Activated naive CD8-positive, alpha-beta T cell treated with anti-CD3 and anti-CD28 coated beads for 36 hours (primary cell): ENCODE measurements at places on chromosomes 12 and 14. TPM values are rescaled to one million over a fixed set of nuclear protein-coding genes. Genes with fewer than 3 reads are reported as not detected.

GRCh38 chr12:57630891-57631433, 2.0 kb downstream of the B4GALNT1 start:
- H3K36me3 ChIP-seq, result no peaks in the 10 kb centered on the region
- DNase-seq, result no peak
- peaks cover 80% of the 10 kb centered on the region for H3K27me3 ChIP-seq

DNA sequence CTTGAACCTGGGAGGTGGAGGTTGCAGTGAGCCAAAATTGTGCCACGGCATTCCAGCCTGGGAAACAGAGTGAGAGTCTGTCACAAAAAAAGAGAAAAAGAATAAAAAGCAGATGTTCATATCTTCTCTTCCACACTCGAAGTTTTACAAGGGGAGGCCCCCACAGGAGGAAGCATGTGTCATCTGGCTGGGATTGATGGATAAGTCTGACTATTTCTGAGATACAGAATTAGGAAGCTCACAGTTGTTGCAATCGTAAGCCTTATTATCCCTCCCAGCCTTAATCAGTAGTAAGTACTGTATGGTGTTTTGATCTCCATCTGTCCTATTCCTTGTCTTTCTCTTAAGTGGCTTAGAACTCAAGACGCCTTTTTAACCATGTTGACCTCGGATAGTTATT, 31.9 kb upstream of the RASSF8 start:
- no peaks in the 10 kb centered on the region for H3K36me3 ChIP-seq
- H3K4me3 ChIP-seq, result no peak overlapping the region
- H3K4me1 ChIP-seq, result no peaks in the 10 kb centered on the region
- DNase-seq, result no peak

- H3K4me1 ChIP-seq, result no peaks in the 10 kb centered on the region
- H3K36me3 ChIP-seq, result no peaks in the 10 kb centered on the region
- no peaks in the 10 kb centered on the region for H3K27me3 ChIP-seq
- no peak overlapping the region for H3K27ac ChIP-seq
- no peak overlapping the region for H3K4me3 ChIP-seq
These were observed 168.2 kb downstream of the KIF26A start for GRCh38 chr14:104306450-104307040.

DNA sequence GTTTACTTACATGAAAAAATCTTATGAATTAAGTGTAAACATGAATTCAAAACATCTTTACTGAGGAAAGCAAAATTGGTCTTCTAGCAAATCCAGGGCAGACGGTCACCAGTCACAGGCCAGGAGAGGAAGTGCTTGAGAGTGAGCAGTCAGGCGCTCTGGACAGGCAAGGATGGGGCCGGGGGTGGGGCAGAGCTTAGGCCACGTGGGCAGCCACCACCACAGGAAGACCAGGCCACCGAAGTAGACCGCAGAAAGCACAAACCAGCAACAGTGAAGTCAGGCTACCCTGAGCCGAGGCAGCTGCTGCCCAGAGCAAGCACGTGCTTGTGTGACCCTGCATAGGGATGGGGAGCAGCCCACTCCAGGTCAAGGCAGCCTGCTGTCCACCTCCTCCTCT, 33.5 kb downstream of the SLC6A12 start:
- no peaks in the 10 kb centered on the region for H3K36me3 ChIP-seq
- DNase-seq, result no peak
- H3K4me3 ChIP-seq, result no peak overlapping the region
- H3K27ac ChIP-seq, result no peak overlapping the region
- peaks cover 5% of the 10 kb centered on the region for H3K4me1 ChIP-seq

Gene MGP
- total RNA-seq, result not detected

Gene CLIP1
- 33.9 TPM for total RNA-seq

- H3K27ac ChIP-seq, result no peak overlapping the region
- H3K27me3 ChIP-seq, result no peaks in the 10 kb centered on the region
- H3K36me3 ChIP-seq, result no peaks in the 10 kb centered on the region
- no peaks in the 10 kb centered on the region for H3K4me1 ChIP-seq
- H3K4me3 ChIP-seq, result no peak overlapping the region
These were observed 108.9 kb downstream of the SLC6A15 start for GRCh38 chr12:84803661-84804060.

- H3K4me1 ChIP-seq, result peaks cover 9% of the 10 kb centered on the region
- no peaks in the 10 kb centered on the region for H3K27me3 ChIP-seq
- DNase-seq, result no peak
- H3K36me3 ChIP-seq, result peaks cover 39% of the 10 kb centered on the region
These were observed 59.6 kb downstream of the ANAPC7 start for GRCh38 chr12:110343736-110344555.

Gene LBHD2
- total RNA-seq, result not detected

DNA sequence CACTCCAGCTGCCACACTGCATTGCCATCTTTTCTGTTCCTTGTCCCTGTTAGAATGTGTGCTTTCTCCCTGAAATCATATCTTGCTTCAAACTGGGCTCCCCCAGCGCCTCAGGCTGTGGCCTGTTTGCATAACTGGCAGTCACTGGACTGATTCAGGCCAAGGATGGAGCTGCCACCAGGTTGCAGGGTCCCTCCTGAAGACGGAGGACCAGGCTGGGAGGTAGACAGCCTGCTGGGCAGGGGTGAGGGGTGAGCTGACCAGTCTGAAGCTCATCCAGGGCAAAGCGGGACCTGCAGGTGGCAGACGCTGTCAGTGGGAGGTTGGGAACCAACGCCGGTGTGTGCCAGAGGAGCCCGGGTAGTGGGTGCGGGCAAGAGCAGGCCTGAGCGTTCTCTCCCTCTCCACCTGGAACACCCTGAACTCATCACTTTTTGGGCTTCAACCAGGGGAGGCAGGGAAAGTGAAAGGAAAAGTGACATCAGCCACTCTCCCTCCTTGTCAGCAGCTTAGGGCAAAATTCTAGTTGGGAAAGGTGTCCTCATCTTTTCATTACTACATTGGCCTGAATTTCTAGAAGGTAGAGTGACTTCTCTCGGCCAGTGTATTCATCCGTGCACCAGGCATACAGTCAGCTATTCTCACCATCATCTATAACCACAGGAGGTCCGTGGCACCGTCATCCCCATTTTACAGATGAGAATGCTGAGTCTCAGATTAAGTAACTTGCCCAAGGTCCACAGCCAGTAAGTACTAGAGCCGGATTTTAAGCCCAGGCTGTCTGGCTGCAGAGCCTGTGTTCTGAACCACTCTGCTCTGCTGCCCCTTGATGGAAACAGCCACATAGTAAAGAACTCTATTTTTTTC, 219.1 kb downstream of the SLC41A2 start:
- no peak overlapping the region for H3K4me3 ChIP-seq
- H3K27ac ChIP-seq, result peak overlapping the region; percentile 68
- H3K4me1 ChIP-seq, result peaks cover 57% of the 10 kb centered on the region

DNA sequence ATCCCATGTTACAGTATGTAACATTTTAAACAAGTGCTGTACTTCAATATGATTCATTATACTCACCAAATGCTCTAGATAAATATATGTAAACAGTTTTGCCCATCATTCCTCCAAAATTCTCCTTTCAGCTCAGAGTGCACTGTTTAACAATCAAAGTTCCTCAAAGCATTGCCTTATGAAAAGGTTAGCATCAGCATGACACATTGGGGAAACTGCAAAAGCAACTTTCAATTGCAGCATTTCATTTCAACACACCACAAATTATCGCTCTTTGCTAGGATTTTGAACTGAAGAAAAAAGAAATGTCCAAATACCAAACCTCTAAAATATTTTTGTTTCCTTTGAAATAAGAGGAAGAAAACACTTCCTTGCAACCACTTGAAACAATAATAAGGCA, 413.2 kb downstream of the FLRT2 start:
- DNase-seq, result no peak
- H3K27ac ChIP-seq, result no peak overlapping the region
- no peaks in the 10 kb centered on the region for H3K27me3 ChIP-seq
- peaks cover 27% of the 10 kb centered on the region for H3K4me1 ChIP-seq
- H3K4me3 ChIP-seq, result no peak overlapping the region

GRCh38 chr12:27652174-27652763, 44.0 kb upstream of the REP15 start:
- DNase-seq, result no peak
- no peak overlapping the region for H3K4me3 ChIP-seq
- no peaks in the 10 kb centered on the region for H3K27me3 ChIP-seq
- peaks cover 4% of the 10 kb centered on the region for H3K4me1 ChIP-seq

DNA sequence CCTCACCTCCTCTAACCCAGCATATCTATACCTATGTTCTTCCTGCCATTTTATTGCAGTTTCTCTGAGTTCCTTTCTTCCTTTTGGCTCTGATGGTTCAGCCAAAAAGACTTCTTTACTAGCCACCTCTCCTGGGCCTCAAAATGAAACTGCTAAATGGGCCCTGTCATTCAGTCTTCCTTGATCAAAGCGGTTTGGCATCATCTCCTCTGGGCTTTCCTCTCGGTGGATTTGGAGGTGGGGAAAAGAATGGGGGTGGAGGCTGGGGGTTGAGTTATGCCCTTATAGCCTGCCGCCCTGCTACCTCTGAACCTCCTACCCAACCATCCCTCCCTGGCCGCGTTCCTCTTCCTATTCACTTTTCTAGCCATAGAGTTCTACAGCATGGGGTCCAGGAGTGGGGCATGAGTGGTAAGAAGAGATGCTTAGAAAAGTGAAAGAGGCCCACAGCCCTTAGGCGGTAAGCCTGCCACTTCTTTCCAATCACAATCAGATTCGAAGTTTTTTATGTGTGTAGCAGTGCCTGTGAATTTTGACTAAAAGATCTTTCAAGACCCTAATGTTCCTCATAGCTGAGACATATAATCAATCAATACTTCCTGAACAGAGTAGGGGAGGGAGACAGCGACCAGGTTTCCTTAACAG, 2.5 kb downstream of the AJUBA start:
- peaks cover 5% of the 10 kb centered on the region for H3K4me1 ChIP-seq
- H3K4me3 ChIP-seq, result peak overlapping the region; percentile 12
- H3K27ac ChIP-seq, result peak overlapping the region; percentile 7
- H3K27me3 ChIP-seq, result peaks cover 4% of the 10 kb centered on the region
- H3K36me3 ChIP-seq, result no peaks in the 10 kb centered on the region
- DNase-seq, result no peak

DNA sequence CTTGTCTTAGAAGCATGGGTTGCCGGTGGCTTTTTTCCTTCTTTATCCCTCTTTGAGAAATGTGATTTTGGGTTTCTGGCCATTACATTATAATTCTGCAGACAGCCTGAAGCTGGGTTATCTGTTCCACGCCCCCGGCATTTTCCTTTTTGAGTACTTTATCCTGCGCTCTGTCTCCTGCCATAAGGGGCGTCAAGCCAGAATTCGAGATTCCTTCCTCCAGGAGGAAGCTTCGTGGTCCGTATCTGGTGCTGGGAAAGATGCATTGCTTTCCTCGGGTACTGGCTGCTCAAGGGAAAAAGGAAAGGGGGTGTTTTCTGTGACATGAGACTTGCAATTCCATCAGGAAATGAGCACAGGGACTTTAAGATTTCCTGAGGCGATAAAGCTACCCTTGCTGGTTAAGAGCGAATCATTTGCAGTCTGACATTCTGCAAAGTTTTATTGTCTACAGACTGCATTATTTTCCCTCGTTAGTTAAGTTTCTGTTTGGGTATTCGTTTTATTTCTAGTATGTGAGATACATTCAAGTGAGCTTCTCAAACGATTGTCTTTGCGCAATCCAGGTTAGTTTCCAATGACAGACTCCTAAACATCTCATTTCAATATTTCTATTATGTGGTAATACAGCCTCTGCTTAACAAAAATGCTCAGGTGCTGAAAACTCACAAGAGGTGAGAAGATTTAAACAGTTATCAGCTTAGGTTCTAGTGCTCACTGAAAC, 694 bp downstream of the AKAP5 start:
- H3K4me3 ChIP-seq, result peak overlapping the region; percentile 78
- DNase-seq, result no peak
- peaks cover 7% of the 10 kb centered on the region for H3K36me3 ChIP-seq
- H3K4me1 ChIP-seq, result peaks cover 42% of the 10 kb centered on the region
- H3K27me3 ChIP-seq, result no peaks in the 10 kb centered on the region

DNA sequence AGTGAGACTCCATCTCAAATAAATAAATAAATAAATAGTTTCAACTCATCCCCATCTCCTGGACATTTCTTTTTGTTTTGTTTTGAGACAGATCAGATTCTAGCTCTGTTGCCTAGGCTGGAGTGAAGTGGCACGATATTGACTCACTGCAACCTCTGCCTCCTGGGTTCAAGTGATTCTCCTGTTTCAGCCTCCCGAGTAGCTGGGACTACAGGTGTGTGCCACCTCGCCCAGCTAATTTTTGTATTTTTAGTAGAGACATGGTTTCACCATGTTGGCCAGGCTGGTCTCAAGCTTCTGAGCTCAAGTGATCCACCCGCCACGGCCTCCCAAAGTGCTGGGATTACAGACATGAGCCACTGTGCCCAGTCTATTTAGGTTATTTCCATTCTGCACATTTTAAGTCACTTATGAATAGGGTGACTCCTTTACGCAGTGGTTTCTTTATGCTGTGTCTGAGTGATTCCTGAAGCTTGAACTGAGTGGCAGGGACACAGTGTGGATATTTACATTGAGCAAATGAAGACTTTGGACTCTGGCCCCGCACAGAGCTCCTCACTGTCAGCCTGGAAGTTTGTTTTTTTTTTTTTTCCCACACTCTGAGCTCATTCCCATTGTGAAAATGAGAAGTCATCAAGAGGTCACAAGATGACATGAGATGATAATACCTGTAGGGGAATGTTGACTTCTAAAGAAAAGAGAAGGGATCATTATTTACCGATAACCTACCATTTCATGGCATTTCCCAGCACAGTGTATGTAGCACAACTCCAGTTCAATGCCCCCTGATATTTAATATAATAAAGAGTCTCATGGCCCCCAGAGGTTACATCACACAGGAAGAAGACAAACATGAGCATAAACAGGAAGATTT, 72.6 kb downstream of the TBX3 start:
- H3K4me1 ChIP-seq, result no peaks in the 10 kb centered on the region
- H3K27ac ChIP-seq, result no peak overlapping the region
- peaks cover 15% of the 10 kb centered on the region for H3K27me3 ChIP-seq

DNA sequence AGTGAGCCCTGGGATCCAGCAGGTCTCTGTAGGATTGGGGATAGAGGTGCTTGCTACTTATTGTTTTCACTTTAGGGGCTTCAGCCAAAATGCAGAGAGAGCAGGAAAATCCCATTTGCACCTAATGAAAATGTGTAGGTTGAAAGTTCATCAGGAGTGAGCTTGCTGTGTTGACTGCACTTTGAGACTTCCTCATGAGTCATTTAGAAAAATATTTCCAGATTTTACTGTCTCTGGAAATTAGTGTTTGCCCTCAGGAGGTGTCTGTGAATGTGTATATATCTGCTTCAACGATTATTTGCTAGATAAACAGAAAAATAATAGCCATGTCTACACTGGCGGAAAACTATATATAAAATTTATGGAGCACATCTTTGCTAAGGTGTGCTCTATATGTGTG, 159.3 kb downstream of the CAND1 start:
- no peaks in the 10 kb centered on the region for H3K27me3 ChIP-seq
- no peak for DNase-seq
- H3K4me1 ChIP-seq, result peaks cover 12% of the 10 kb centered on the region
- no peak overlapping the region for H3K4me3 ChIP-seq

- DNase-seq, result no peak
- no peak overlapping the region for H3K27ac ChIP-seq
- no peak overlapping the region for H3K4me3 ChIP-seq
- H3K27me3 ChIP-seq, result no peaks in the 10 kb centered on the region
- H3K36me3 ChIP-seq, result no peaks in the 10 kb centered on the region
These were observed 1035.0 kb downstream of the SLC16A7 start for GRCh38 chr12:60630796-60631195.

Gene NFE2
- total RNA-seq, result not detected

Gene SERPINA9
- total RNA-seq, result not detected
